OCI-M1 (cell line): ENCODE measurements at places on chromosomes 7 and 10.
A peak's percentile ranks its signal among the peaks of the same experiment; 100 is the strongest.

GRCh38 chr10:71236286-71236685, 23.9 kb downstream of the UNC5B start:
- DNase-seq = no peak

GRCh38 chr10:97633921-97634320, 621 bp upstream of the MORN4 start:
- peak; percentile 75 for DNase-seq

DNA sequence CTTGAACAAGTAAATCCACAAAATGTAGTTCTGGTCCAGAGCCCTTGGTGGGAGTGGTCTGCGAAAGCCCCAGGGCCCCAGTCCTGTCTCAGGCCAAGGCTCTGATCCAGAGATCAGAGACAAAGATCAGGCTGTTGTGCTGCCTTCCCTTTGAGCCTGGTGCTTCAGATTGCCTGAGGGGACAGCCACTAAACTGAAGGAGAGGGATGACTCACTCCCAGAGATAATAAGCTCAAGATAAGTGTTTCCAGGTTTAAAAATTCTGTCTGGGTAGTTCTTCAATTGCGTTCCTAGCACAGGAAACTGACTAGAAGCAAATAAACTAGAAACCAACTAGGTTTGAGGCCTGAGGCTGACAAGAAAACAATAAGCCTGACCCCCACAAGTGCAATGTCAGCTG, 190.2 kb downstream of the RAMP3 start:
- DNase-seq = peak; percentile 70

- DNase-seq = no peak
Measured at GRCh38 chr7:31642681-31643115, 44.3 kb upstream of the PPP1R17 start.

GRCh38 chr7:100156331-100157068, 2.0 kb downstream of the TRAPPC14 start:
- DNase-seq = peak; percentile 61

- no peak for DNase-seq
Measured at GRCh38 chr10:95431900-95432342, 129.2 kb downstream of the SORBS1 start.

GRCh38 chr10:72513910-72514309, 112.0 kb downstream of the MICU1 start:
- no peak for DNase-seq

- no peak for DNase-seq
Measured at GRCh38 chr10:86914734-86915133, 42.7 kb downstream of the MMRN2 start.
